HFFc6 (cell line): ENCODE measurements at places on chromosomes 7 and 10. TPM values are rescaled to one million over a fixed set of nuclear protein-coding genes. Genes with fewer than 3 reads are reported as not detected.

Gene SYPL1
- 66.5 and 71.1 TPM in 2 replicates for total RNA-seq

Gene FAM204A
- 51.3 to 69.4 TPM (median 55.3 TPM) in 3 replicates for total RNA-seq

Gene CYREN
- 27.6 to 31.7 TPM (median 29.7 TPM) in 3 replicates for total RNA-seq

Gene ANKRD30A
- not detected in 3 replicates for total RNA-seq

Gene ABCB4
- not detected in 3 replicates for total RNA-seq

Gene OPN1SW
- total RNA-seq: not detected in 2 replicates
